Activated CD8-positive, alpha-beta memory T cell treated with anti-CD3 and anti-CD28 coated beads for 36 hours (primary cell): ENCODE measurements at places on chromosomes 5 and 9. TPM values are rescaled to one million over a fixed set of nuclear protein-coding genes. Genes with fewer than 3 reads are reported as not detected.

SPATA6L gene
- total RNA-seq = 0.34 TPM

PCDHGA3 gene
- total RNA-seq = not detected

DDX4 gene
- not detected for total RNA-seq

BTNL3 gene
- not detected for total RNA-seq

INSL6 gene
- total RNA-seq = not detected

HBEGF gene
- 4.4 TPM for total RNA-seq

ZNF608 gene
- not detected for total RNA-seq

HTR1A gene
- total RNA-seq = not detected

FAM151B gene
- 0.10 TPM for total RNA-seq

TIMD4 gene
- total RNA-seq = 0.65 TPM

CDKN2A gene
- 3.9 TPM for total RNA-seq

IL4 gene
- 2.0 TPM for total RNA-seq

KIAA0825 gene
- 1.2 TPM for total RNA-seq

EIF4EBP3 gene
- 13.6 TPM for total RNA-seq

PCSK1 gene
- not detected for total RNA-seq

ARHGEF37 gene
- total RNA-seq = 0.23 TPM

C5orf58 gene
- total RNA-seq = not detected

MARCOL gene
- not detected for total RNA-seq

PCDHAC1 gene
- total RNA-seq = not detected

PAPPA gene
- total RNA-seq = not detected

CCL19 gene
- not detected for total RNA-seq

PCDHGC4 gene
- total RNA-seq = not detected

PRR16 gene
- not detected for total RNA-seq

SOHLH1 gene
- not detected for total RNA-seq

C9orf50 gene
- not detected for total RNA-seq

FAM163B gene
- not detected for total RNA-seq

ZBED3 gene
- 2.2 TPM for total RNA-seq

BRINP1 gene
- not detected for total RNA-seq

ESM1 gene
- total RNA-seq = not detected

CCNJL gene
- total RNA-seq = 0.13 TPM

ADAMTS2 gene
- total RNA-seq = not detected

PCAT7 gene
- not detected for total RNA-seq

MYORG gene
- 3.8 TPM for total RNA-seq

GADD45G gene
- total RNA-seq = 3.8 TPM

OR1J2 gene
- total RNA-seq = not detected

TSSK1B gene
- not detected for total RNA-seq

TEX10 gene
- total RNA-seq = 35.0 TPM

LCP2 gene
- total RNA-seq = 244 TPM

BTNL8 gene
- not detected for total RNA-seq

SLC6A3 gene
- total RNA-seq = 0.08 TPM

PCDHGC3 gene
- total RNA-seq = 0.13 TPM

SPTAN1 gene
- 166 TPM for total RNA-seq

ACTBL2 gene
- total RNA-seq = not detected

STPG3 gene
- total RNA-seq = not detected

EXOSC2 gene
- total RNA-seq = 96.3 TPM

JAKMIP2 gene
- 1.3 TPM for total RNA-seq

PIP5K1B gene
- 3.1 TPM for total RNA-seq

PDLIM7 gene
- 50.0 TPM for total RNA-seq

ADGRD2 gene
- total RNA-seq = not detected

FOXD4L4 gene
- not detected for total RNA-seq

SRD5A1 gene
- total RNA-seq = 16.9 TPM

TTC16 gene
- total RNA-seq = 1.3 TPM

HK3 gene
- total RNA-seq = not detected
